CD4-positive, alpha-beta T cell treated with Interferon alpha-2 for 1 hour (primary cell): ENCODE measurements at places on chromosomes 5 and 9.

DNA sequence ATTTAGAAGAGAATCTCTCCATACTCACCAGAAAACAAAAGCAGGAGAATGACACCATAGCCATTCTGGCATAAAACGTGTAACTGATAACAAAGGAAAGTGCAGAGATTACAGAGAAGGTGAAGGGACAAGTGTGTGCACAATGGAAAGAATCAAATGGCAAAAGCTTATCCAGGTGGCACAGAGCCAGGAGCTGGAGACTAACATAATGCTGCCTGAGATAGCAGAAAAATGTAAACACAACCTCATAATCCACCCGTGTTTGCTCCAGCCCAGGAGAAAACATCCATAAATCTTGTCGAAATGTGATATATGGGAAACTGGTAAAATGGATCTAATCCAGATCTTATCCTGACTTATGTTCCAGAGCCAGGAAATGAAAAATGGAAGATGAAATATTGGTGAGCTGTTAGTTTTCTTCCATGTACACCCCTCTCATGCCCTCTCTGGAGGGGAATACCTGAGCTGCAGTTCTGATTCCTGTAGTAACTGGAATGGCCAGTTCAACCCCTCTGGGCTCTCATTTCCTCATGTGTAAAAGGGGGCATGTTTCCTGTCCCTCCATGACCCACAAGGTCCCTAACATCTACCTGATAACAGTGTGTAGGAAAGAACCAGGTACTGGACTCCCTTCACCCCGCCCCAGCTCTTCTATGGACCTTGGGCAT is 212.3 kb upstream of the DAPK1 start:
- DNase-seq = no peak

GRCh38 chr5:14025569-14026286 is 81.2 kb upstream of the DNAH5 start:
- DNase-seq = no peak

DNA sequence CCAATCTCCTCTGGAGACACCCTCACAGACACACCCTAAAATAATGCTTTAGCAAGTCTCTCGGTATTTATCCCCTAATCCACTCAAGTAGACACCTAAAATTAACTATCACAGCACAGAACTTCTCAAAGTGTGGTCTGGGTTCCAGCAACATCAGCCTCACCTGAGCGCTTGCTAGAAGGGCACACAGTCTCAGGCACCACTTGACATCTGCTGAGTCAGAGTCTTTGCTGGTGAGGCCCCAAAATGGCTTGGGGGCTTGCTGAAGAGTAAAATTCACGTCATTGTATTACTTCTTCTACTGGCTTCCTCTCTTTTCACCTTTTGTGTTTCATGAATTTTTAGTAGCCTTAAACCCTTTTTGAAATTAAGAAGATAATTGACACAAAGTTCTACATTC is 9.0 kb downstream of the FOXB2 start:
- no peak for DNase-seq

- no peak for DNase-seq
Measured at GRCh38 chr5:60710362-60710761, 10.4 kb upstream of the DEPDC1B start.

- DNase-seq = no peak
Measured at GRCh38 chr9:20692554-20692953, 8.5 kb downstream of the FOCAD start.

GRCh38 chr9:133054966-133055365 is 6.8 kb upstream of the CEL start:
- DNase-seq = no peak

GRCh38 chr9:131420980-131421624 is 27.2 kb downstream of the PRRC2B start:
- DNase-seq = no peak

DNA sequence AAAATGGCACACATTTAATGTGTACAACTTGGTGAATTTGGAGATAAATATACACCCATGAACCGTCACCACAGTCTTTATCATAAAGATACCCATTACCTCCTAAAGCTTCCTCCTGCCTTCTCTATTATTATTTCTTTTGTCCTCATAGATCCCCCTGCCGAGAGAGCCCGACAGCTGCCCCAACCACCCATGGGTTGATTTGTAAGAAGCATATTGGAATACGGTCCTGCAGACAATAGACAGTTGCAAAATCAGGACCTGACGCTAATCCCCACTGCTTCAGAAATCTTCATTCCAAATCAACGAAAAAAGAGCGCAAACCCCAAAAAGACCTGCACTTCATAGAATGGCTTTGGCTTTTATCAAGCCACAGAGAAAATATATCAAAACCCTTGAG is 697.5 kb downstream of the SEMA5A start:
- DNase-seq = no peak

DNA sequence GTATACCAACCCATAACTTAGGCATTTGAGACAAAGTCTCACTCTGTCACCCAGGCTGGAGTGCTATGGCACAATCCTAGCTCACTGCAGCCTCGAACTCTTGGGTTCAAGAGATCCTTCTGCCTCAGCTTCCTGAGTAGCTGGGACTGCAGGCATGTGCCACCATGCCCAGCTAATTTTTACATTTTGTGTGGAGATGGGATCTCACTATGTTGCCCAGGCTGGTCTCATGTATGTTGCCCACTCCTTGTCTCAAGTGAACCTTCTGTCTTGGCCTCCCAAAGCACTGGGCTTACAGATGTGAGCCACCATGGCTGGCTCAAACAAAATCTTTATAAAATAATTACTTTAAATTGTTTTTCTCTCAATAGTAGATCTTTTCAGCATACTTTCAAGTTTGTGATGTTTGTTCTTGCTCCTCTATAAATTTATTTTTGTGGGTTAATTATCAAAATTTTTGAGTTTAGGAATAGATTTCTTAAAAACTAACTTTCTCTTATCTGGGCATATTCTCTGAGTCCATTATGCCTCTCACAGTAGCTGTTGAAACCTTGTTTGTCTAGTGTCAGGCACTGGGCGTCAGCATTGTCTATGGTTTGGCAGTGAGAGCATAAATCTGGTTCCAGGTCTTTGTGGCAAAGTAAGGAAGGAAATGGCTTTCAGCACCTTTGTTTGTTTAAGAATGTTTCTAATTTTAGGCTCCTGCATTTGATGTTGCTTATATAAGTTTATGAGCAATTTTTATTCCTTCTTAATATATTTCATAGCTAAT is 38.7 kb downstream of the NLN start:
- peak; percentile 78 for DNase-seq

DNA sequence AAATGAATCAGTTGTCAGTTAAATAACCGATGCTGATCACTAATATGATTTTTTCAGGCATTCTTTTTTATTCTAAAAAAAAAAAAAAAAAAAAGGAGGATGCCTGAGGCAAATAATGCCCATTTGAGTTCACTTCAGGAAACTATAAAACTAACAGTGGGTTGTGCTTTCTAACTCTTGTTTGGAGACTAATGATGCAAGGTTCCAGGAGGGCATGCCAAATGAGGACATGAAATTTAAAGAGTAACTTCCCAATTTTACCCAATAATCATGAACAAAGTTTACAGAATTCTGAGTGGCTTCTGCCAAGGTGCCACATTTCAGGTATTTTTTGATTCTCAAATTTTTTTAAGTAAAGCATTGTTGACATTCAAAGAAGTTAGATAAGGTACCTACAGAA is 41.0 kb downstream of the CEP120 start:
- DNase-seq = no peak
